ENCODE measurements at places on chromosomes 7 and 10.

DNA sequence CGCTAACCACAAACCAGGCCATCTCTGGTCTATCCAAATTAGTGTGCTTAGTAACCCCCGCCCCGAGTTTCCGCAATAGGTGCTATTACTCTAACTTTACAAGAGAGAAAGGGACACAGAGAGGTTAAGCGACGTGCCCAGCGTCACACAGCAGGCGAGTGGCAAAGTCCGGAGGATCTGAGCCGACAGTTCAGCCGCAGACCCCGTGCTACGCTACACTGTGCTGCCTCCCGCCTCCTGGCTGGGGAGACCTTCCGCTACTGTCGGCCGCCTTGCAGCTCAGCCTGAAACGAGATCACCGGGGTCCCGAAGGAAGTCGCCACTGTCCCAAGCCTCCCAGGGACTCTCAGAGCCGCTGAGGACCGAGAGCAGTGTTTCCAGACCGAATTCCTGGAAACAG, 799 bp downstream of the INTS1 start:
- DNase-seq = no peak

- no peak for DNase-seq
Observed at GRCh38 chr7:142808461-142808801, 37.7 kb downstream of the PRSS2 start.

GRCh38 chr7:108268200-108268820, 138.1 kb upstream of the LAMB4 start:
- DNase-seq = no peak

DNA sequence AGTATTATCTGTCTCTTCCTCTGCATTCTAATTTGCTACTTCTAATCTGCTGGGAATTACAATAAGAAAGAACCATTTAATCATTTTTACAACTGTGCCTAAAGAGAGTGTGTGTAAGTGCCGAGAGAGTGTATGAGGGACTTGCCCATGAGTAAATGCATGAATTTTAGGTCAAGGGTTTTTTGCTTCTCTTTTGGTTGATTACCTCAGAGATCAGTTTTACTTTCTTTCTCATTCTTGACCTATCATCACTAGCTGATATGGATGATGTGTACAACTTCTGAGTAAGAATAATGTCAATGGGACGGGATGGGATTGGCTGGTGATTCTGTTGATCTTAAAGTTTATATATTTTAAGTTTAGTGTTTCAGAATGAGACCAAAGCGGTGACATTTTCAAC, 47.8 kb downstream of the IKZF1 start:
- no peak for DNase-seq

DNA sequence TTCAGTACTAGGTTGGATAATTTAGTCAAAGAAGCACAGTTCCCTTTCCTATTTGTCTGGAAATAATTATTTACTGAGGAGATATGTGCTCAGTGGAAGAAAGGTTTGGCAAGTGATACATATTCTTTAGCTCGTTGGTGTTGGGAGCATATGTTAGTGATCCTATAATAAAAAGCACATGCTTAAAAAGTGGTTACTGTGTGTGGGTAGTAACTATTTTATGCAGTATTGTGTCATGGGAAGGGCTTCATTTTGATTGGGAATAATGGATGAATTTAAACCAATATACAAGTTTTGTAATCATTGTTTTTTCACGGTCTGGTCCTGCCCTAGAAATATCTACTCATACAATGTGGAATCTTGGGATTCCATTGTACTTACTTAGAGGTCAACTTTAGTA, 188.7 kb upstream of the PPP1R3A start:
- DNase-seq = no peak

- no peak for DNase-seq
Observed at GRCh38 chr7:143391462-143392404, 10.6 kb downstream of the ZYX start.

GRCh38 chr7:42953994-42954393, 21.8 kb downstream of the MRPL32 start:
- DNase-seq = no peak

GRCh38 chr7:134083766-134084487, 43.2 kb upstream of the LRGUK start:
- DNase-seq = no peak

- no peak for DNase-seq
Observed at GRCh38 chr7:25624833-25625232, 396.5 kb upstream of the NPVF start.

DNA sequence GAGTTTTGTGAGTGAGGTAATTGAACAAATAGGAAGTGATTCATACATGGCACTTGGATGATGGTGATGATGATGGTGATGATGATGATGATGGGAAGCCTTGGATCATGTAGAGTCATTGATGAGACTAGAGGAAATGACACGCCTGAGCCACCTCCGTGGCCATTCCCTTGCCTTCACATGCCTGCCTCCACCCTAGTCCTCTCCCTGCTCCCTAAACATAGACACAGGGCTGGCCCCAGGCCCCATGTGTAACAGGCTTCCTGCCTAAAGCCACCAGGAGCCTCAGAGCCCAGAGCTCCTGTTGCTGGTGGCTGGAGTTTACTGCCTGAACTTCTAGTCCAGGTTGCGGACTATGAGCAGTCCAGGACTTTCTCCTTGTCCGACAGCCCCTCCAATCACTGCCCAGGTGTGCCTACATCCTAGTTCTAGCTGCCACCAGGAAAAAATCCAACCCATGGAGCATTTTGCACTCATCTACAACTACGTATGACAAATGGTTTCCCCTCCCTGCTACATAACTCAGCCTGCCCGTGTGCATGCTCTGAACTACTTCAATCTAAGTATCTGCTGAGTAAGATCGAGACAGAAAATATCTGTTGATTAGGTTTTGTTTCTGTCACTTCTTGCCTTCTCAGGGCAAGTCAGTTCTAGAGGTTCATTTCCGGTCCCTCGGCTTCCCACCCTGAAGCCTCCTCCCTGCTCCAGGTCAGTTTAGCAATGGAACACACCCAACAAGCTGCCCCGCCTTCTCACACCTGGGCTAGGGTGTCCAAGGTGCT, 35.5 kb upstream of the KDM7A start:
- no peak for DNase-seq

Data from NCI-H1417 (cell line).